GM12892 (cell line): ENCODE measurements at places on chromosomes 6 and 20.

GRCh38 chr6:53309059-53309900, 39.5 kb downstream of the ELOVL5 start:
- no peak for DNase-seq

- DNase-seq, result no peak
Observed at GRCh38 chr6:117384659-117385058, 41.1 kb downstream of the ROS1 start.

GRCh38 chr20:62908971-62909791, 17.1 kb downstream of the DIDO1 start:
- no peak for DNase-seq

- no peak for DNase-seq
Observed at GRCh38 chr20:37243937-37244571, 17.6 kb downstream of the GHRH start.

DNA sequence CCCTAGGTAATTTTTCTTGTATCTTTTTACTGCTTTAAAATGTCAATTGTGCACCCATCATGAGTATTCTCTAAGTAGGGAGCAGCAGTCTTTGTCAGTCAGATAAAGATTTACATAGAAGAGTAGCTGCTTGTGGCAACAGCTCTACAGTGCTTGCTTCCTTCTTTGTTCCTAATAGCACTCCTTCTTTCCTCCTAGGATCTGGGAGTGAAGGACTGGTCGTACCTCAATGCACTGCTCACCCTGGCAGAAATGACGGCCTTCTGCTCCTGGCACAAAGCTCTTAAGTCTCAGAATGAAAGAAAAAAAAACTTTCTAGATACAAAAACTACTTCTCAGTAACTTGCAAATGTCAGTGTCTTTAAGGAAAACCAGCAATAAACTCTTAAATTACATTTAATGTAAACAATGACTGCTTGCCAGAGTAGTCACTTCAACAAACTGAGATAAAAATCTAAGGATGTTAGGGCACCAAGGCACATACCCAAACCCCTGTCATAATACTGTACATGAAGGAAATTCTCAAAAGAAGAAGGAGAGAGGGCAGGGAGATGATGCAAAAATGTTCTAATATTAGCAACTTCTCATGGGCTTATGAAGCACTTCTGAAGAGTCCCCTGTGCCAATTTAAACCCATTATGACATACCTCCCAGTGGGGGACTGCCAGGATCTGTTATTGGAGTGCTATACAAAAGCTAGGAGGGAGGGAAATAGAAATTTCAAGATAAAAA, 34.0 kb downstream of the NCOA6 start:
- no peak for DNase-seq

DNA sequence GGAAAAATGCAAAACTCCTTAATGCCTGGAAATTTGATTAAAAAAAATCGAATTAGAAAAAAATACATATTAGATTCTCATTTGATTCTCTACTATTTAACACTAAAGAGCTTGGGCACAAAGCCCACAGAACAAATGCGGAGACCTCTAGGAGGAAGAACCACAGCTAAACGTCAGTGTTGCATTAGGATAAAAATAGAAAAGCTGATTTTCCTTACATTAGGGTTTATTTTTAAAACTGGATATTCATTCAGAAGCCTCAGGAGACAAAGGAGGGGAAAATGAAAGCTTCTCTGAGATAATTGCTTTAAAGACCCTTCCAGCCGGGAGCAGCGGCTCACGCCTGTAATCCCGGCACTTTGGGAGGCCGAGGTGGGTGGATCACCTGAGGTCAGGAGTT, 77.3 kb downstream of the ECT2L start:
- DNase-seq, result no peak

GRCh38 chr20:59530782-59531181, 73.6 kb upstream of the PHACTR3 start:
- DNase-seq, result no peak

DNA sequence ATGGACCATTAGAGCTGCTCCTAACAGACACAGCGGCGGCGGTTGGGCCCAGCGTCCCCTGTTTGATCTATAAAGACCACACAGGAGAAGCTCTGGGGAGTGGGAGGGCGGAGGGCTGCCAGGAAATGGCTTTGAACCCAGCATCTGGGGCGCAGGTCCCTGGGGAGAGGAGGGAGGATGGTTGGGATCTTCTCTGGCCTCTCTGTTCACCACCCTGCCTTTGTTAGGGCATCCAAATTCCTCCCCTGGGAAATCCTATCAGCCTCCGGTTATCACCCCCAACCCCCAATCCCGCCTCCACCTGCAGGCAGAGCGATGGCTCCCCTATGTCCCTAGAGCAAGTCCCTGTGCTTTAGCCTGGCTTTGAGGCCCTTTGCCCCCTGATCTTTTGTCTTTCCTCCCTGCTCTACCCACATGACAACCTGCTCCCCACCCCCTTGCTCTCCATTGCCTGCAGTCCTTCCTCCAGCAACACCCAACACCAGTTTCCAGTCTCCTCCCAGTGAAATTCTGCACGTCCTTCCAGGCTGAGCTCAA, 7.1 kb downstream of the XKR7 start:
- no peak for DNase-seq

GRCh38 chr20:2658414-2659354, 5.3 kb downstream of the IDH3B start:
- no peak for DNase-seq

DNA sequence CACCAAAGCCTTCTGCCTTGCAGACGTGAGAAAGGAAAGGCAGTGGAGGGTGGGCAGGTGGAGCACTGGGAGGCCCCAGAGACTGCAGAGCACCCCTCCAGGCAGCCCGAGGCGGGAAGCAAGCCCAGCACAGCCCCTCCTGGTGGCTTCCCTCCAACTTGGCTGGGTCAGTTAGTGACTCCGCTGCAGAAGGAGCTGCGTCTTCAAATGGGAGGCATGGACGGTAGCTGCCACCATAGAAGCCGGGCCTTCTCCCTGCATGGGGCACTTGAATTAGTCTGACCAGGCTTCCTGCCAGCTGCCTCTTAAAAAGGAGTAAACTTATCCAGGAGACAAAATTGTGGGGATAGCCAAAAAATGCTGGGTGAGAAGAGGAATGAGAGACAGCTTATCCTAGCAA, 88.0 kb upstream of the RPS6KA2 start:
- DNase-seq, result no peak

GRCh38 chr6:45436544-45437438, 59.1 kb upstream of the SUPT3H start:
- no peak for DNase-seq

DNA sequence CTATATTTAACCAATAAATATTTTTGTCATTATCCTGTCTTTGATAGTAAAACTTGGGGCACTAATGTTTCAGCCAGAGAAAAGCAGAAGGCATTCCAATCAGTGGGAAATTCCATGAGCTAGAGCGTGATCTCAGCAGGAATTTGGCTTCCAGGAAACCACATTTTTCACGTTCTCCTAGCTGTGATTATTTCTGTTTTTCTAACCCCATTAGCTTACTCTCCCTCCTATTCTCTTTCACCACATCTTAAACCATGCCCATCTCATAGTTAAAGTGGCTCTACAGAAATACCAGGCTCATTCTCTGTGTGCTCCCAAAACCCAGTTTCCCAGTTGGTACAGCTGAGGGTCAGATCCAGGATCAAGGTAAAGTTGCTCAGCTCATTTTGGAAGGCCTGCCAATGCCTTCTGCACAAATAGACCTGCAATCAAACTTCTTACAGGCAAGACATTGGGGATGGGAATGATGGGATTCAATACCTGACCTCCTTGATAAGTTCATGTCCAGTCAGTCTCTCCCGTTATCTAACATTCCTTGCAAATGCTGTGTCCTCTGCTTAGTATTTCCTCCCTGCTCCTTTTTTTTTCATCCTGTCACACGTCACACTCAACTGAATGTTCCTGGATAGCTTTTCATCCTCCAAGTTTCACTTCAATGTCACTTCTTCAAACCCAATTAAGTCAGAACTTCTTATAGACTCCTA, 33.1 kb upstream of the TMEM30A start:
- DNase-seq, result no peak
